ENCODE measurements at places on chromosomes 4 and X.

GRCh38 chr4:163482190-163482589 lies 8.6 kb upstream of the TKTL2 start:
- DNase-seq, result no peak

DNA sequence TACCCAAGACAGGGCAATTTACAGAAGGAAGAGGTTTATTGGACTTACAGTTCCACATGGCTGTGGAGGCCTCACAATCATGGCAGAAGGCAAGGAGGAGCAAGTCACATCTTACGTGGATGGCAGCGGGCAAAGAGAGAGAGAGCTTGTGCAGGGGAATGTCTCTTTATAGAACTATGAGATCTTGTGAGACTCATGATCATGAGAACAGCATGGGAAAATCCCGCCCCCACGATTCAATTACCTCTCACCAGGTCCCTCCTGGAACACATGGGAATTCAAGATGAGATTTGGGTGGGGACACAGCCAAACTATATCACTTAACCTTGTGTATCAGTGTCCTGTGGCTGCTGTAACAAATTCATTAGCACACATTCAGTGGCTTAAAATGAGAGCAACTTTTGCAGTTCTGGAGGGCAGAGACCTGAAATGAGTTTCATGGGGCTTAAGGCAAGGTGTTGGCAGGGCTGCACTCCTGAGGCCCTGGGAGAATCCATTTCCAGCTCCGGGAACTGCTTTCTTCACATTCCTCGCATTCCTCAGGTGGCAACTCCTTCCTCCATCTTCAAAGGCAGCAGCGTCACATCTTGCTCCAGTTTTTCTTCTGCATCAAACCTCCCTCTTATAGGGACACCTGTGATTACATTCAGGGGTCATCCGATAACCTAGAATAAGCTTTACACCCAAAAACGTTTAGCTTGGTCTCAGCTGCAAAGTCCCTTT lies 22.3 kb upstream of the NSG1 start:
- DNase-seq, result no peak

DNA sequence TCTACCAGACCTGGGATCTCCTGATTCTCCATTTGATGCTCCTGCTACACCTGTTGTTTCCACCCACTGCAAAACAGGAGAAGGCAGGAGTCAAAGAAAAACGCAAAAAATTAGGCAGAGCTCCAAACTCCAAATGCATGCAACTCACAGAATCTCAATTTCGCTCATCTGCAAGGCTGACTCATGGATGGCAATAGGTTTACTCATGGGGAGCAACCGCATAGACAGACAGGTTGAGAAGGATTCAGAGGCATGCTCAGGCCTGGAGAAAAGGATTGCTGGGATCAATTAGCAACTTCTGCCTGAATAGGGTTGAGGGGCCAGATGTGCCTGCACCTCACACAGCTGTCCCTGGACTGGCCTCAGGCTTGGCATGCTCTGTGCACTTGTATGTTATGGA lies 231.0 kb downstream of the LDB2 start:
- no peak for DNase-seq

- DNase-seq, result no peak
Measured at GRCh38 chr4:120672076-120672475, 250.4 kb downstream of the PRDM5 start.

DNA sequence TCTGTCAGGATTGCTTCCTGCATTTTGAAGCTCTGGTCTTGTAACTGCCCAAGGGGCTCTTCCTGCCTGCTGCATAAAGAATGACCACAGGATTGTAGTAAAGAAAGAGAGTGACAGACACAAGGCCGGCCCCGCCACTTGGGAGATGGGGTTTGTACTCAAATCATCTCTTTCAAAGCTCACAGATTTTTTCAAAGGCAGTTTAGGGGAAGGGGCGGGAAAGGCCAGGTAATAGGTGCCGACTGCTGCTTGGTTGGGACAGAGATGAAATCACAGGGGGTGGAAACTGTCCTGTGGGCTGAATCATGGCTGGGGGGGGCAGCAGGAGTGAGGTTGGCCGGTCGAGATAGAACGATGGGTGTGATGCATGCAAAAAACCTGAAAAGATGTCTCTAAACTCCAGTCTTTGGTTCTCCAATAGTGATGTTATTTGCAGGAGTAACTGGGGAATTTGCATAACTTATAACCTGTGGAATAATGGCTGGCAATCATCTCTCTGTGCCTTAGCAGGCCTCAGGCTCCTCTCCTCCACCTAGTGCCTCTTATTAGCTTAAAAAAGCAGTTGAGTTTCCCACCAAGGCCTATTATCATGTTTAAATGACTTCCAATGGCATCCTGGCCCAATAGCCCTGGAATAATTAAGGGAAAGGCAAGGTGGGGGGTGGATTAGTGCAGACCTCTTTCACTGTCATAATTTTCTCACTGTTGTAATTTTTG lies 778.4 kb upstream of the FRG1 start:
- DNase-seq, result no peak

GRCh38 chr4:84877051-84877833 lies 89.2 kb downstream of the WDFY3 start:
- DNase-seq, result no peak

DNA sequence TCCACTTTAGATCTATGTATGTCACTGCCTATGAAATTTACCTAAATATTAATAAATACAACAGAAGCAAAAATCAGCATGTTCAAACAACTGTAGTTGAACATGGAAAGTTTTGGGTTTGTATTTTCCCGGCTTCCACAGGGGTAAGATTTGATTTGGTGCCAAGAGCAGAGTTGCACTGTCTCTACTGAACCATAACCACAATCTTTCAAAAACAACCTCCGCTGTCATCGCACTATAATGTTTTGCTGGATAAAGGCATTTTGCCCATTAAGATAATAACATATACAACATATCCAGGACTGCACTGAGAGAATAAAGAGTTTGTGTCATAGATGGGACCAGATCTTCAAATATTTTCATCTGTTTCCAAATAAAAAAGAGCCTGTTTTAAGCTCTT lies 94.9 kb downstream of the TENM3 start:
- DNase-seq, result no peak

GRCh38 chrX:20397587-20397986 lies 130.9 kb upstream of the RPS6KA3 start:
- no peak for DNase-seq

- no peak for DNase-seq
Measured at GRCh38 chr4:78644744-78645330, 93.3 kb downstream of the ANXA3 start.

DNA sequence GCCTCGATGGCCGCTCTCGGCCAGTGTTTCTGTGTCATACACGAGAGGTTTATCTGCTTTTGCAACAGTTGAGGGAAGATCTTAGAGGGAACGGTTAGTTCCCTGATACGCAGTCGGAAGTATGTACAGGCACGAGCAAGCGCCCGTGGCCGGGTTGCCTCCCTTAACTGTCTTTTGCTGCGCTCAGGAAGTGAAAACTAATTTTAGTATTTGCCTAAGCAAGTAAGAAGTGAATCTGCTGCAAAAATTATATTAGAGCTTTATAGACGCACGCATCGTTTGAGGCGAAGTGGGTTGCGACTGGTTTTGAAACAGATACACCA lies 695 bp downstream of the MTM1 start:
- DNase-seq, result no peak

DNA sequence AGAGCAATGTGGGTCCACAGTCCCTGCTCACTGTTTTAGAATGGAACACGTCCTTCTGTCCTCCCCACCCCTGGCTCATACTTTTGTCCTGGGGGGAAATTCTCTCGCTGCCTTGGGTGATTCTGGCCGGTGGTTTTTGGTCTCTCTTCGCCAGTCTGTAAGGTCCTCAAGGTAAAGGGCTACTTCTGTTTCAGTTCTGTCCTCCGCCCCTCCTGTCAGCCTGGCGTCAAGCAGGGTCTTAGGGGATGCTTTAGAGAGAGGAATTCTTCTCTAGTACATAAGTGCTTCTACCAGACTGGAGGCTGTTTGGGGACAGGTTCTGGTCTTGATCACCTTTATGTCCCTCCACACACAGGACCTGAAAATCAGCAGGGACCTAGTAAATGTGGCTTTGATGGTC lies 617 bp upstream of the MRFAP1L1 start:
- no peak for DNase-seq

- DNase-seq, result no peak
Measured at GRCh38 chrX:122666601-122667000, 517.5 kb upstream of the GRIA3 start.

GRCh38 chr4:12723849-12724447 lies 760.2 kb downstream of the RAB28 start:
- DNase-seq, result no peak

DNA sequence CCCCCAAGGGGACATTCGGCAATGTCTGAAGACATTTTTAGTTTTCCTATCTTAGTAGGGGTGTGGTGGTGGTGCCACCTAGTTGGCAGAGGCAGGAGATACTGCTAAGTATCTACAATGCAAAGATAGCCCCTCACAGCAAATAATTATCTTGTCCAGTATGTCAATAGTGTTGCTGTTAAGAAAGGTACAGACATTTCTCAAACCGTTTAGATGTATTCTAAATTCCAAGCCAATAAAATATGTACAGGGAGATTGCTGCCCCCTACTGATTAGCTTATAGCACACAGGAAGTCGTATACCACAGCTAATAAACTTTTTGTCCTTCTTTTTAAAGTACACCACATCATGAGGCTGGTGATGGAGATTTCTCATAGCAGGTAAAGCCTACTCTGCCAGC lies 260.5 kb downstream of the TMA16 start:
- DNase-seq, result no peak

- no peak for DNase-seq
Measured at GRCh38 chrX:69388526-69388925, 115.6 kb upstream of the NALF2 start.

DNA sequence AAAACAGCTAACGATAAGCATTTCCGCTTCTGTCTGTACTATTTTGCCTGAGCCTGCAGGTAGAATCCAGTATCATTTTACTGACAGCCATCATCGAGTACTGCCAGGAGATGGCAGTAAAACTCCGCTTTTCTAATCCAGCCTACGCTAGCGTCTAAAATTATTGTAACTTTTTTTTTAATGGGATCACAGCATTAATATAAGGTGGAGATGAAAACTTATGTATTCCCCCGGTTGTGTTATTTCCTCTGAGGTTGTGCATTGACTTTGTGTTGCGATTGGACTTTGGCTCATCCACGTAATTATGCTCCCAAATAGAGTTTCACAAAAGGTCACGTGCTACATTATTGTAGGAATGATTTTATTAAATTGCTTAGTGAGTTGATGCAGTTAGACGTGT lies 248.1 kb downstream of the C4orf33 start:
- no peak for DNase-seq

DNA sequence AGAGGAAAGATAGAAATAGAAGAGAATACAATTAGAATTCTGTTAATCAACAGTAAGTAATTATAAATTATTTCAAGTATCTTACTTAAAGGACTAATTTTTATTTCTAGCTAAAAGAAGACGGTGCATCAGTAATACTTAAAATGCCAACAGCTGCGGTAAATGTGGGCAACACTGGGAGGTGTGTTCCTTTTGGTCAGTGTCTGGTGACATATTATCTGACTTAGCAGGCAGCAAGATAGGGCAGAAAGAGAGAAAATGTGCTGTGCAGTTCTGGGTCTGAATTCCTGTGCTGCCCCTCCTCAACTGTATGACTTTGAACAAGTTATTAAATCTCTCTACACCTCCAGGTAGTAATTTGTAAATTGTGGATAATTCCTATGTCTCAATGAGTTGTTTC lies 120.6 kb downstream of the ZNF827 start:
- no peak for DNase-seq

- no peak for DNase-seq
Measured at GRCh38 chr4:157908031-157908430, 264.8 kb downstream of the GASK1B start.

DNA sequence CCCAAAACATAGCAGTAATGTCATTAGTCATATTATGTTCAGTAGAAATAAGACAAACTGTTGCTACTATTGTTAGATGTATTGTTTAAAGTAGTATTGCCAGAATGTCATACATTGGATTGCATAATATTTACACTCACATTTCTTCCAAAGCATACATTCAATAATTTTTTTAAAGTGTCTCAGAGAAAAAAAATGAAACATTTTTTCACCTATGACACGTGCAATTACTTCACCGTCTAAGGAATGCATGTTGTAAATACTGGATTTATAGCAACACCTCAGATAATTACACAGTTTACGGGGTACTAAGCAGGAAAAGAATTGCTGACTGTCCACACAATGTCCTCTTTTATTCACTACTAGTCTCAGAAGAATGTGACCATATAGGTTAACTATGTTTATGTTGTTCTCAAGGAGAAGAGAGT lies 162.1 kb downstream of the PCDH18 start:
- no peak for DNase-seq

DNA sequence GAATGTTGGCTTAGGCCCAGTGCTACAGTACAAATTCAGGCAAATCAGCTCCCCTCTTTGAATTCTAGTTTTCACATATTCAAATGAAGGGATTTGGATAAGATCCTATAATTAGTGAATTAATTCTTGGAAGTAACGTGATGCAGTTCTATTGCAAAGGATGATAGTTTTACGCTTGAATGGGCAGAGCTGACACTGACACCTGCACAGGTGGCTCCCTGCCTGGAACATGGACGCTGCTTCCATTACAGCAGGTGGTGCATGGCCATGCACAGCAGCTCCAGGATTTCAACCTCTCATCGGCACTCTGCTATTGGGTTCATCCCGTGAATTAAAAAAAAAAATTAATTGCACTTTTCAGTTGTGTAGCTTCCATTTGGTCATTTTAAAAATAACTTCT lies 28.4 kb upstream of the RPS6KA6 start:
- DNase-seq, result no peak

- no peak for DNase-seq
Measured at GRCh38 chr4:95867919-95868318, 28.0 kb downstream of the PDHA2 start.

GRCh38 chr4:161444626-161445025 lies 719.2 kb downstream of the FSTL5 start:
- DNase-seq, result no peak

- no peak for DNase-seq
Measured at GRCh38 chrX:32395878-32396277, 815.5 kb downstream of the DMD start.

DNA sequence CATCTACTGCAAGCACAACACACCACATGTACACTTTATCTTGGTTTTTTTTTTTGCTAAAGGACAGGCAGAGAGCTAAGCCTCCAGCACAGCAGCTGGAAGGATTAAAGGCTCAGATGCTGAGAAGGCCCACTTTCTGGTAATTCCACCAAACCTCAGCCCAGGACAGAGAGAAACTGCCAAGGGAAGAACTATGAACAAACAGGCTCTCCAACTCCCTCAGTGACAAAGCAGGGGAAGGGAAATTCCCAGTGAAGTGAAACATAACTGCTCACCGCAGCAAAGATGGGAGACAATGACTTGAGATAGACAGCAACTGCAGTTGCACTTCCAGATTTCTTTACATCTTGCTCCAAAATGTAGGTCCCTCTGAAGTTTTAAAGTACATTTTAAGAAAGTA lies 4.8 kb downstream of the PROM1 start:
- DNase-seq, result no peak

GRCh38 chrX:55011294-55011693 lies 11.1 kb downstream of the APEX2 start:
- DNase-seq, result no peak

DNA sequence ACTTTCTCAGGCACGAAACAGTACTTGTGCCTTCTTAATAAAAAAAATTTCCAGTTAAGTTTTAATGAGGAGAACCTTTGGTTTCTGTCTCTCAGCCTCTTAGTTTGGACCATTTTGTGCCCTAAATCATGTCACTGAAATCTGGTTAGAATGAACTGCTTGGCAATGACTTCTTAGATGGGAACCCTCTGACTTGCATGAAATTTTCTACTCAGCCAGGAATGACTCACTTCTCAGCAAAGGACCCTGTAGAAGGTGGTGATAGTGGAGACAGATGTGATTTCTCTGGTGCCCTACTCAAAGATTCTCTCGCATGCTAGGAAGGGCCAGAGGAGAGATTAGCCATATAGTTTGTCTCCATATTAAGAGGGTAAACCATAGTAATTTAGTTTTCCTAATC lies 50.5 kb downstream of the RASL11B start:
- no peak for DNase-seq
